Stimulated activated CD8-positive, alpha-beta memory T cell treated with anti-CD3 and anti-CD28 coated beads, Interleukin-15, amount 100 ng/mL, for 1 hour (primary cell): ENCODE measurements at places on chromosomes 6 and 20.

GRCh38 chr6:16345449-16346330 is 107.3 kb downstream of the GMPR start:
- no peak for DNase-seq

DNA sequence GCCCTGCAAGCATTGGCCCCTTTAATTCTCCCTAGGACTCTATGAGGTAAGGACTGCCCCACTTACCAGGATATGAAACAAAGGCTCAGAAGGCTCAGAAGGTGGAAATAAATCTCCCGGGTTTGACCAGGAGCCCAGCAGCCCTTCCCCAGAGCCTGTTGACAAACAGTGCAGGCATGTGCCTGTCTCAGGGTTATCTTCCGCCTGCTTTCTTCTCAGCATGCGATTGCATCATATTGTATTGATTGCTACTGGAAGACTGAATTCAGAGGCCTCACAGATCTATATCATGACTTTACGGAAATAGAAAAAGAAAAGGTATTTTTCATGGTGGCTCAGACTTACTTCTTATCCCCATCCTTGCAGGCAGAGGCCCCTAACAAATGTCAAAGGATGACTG is 92.7 kb downstream of the PHACTR3 start:
- no peak for DNase-seq

DNA sequence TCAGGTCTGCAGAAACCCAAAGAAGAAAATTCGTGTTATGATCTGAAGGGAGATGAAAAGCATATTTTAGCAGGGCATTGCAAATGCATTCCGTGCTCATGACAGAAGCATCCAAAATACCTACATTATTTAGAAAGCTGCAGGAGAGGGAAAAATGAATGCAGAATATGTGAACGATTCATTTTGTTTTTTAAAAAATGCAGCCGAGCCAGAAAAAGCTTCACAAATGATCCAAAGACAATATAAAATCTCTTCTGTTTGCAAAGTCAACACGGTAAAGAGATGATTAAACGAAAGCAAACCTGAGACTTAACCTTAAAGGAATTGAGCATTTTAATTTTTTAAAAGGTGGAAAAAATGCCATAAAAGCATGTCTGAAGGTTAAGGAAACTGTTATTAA is 136.1 kb upstream of the SULF2 start:
- no peak for DNase-seq

DNA sequence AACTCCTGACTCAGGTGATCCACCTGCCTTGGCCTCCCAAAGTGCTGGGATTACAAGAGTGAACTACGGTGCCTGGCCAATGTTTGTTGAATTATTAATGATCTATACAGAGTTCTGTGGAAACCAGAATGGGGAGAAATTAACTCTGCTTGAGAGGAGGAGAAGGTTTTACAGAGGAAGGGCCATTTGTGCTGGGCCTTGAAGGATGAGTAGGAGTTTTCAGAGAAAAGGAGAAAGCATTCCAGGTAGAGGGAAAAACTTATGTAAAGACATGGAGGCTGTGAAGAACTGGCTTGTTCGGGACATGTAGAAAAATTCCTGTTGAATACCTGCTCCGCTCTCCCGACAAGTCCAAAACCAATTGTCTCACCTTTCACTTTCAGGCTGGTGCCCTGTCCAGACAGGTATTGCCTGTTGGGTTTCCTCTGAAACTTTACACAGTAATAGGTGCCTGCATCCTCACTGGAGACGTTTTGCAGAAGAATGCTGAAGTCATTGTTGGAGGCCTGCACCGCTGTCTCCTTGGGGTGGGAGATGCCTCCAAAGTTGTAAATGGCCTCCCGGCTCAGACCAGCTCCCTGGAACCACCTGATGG is 11.3 kb upstream of the NSFL1C start:
- DNase-seq, result no peak

DNA sequence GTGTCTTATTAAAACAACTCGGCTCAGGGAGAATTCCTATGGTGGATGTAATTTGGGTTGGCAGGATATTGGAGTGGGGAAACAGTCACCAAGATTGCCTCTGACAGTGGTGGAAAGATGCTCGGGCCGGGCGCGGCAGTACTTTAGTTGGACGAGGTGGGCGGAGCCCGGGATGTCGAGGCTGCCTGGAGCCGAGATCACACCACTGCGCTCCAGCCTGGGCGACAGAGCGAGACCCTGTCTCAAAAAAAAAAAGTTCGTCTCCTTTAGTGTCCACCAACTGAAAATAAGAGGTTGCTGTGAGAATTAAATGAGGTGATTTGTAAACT is 621 bp downstream of the NOL7 start:
- DNase-seq, result peak; percentile 3
